NCI-H2107 (cell line): ENCODE measurements at places on chromosomes 13 and 19.

DNA sequence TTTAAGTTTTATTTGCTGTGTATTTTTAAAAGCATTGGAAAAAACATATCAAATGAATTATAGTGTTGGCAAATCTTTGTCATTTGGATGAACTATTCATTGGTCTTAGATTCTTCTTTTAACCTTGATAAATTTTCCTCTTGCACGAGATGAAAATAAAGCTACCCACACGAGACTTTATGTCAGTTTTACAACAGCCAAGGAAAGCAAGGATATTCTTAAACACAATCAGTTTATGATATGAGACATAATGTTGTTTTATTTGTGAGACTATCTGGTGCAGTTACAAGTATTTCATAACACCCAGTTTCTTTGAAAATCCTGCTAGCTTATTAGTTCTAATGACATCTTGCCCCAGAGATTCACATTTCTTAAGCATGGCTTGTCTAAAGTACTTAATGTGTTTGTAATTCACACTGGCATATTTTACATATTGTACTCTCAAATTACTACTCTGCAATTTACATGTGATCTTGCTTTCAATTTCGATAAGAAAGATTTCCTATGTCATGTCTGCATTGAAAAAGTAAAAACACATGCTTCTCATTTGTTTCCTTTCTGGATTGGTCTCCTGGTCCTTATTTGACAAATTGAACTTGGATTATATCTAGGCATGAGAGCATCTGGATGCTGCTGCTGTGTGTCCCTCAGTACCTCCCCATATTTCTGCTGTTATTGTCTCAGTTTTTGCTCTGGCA is 955.5 kb upstream of the PCDH9 start:
- DNase-seq, result no peak

- DNase-seq, result no peak
Observed at GRCh38 chr13:92251671-92252210, 853.3 kb downstream of the GPC5 start.

DNA sequence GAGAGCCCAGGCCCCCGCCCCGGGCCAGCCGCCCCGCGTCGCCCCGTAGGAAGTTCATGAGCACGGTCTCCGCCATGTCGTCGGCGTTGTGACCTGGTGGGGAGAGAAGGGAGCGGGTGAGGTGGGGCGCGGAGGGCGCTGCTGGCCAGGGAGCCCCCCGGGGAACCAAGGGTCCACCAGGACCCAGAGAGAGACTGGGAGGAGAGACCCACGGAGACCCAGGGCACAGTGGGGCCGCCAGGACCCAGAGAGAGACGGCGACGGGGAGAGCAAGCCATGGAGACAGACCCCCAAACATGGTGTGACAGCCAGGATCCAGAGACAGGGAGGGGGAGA is 9.2 kb downstream of the CTU1 start:
- no peak for DNase-seq

DNA sequence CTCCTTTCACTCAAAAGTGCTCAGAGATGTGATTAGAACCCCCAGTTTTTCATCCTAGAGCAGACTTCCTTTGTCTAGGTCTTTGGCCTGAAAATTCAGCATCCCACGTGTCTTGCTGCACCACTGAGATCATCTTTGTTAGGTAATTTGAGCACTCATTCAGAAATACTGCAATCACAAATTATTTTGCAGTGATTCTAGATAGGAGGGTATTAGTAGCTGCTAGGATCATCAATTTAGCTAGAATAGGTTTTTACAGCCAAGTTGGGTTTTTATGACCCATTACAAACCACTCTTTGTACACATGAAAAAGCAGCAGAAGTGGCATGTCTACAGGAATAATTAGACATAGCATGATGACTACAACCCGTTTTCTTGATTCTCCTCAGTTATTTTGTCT is 219.6 kb downstream of the GPC6 start:
- no peak for DNase-seq

- DNase-seq, result peak; percentile 67
Observed at GRCh38 chr19:10864538-10864899, 6.8 kb upstream of the CARM1 start.

- DNase-seq, result no peak
Observed at GRCh38 chr13:94269557-94269956, 209.9 kb downstream of the DCT start.

DNA sequence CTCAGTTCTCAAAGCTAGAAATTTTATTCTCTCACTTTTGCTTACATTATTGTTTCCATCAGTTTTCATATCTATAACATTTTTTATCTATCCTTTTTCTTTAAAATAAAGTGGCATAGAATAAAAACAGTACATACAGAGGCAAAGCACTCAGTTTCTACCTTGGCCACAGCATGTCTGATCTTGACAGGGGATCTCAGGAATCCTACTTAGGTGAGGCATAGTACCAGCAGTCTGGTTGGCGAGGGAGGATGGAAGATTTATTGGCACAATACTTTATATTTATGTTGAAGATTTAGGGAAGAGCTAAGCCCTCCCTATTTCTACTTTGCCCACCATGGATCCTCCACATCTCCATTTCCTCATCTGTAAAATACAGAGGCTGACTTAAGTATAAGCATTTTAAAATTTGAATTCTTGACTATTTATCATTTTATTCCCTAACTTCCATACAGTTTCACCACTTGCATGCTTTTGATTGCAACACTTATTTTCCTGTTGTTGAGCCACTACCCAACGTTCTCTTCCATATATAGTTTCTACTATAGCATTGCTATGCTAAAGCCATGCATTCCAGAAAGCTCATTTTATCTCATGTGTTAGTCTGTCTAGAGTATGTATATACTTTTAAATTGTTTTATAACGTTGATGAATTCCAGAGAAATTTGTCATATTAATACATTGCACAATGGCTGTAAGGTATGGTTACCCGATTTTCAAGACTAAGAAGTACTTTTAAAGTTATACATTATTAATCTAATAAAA is 506.7 kb downstream of the KCTD12 start:
- DNase-seq, result no peak

GRCh38 chr19:46999878-47000277 is 19.8 kb upstream of the NPAS1 start:
- DNase-seq, result no peak

DNA sequence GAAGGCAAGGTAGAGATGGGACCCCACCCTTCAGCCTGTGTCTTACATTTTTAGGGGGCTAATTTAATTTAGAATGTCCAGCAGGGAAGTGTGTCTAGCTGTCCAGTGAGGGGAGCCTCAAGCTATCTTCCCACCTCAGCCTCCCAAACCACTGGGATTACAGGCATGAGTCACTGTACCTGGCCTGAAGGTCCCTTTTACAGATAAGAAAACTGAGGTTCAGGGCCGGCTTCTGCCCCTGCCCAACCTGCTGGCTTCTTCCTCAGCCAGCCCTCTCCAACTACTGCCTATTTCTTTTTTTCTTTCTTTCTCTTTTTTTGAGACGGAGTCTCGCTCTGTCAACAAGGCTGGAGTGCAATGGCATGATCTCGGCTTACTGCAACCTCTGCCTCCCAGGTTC is 19.4 kb upstream of the HOMER3 start:
- DNase-seq, result no peak

GRCh38 chr13:109101550-109102144 is 472.2 kb downstream of the MYO16 start:
- DNase-seq, result no peak

- no peak for DNase-seq
Observed at GRCh38 chr13:42102961-42103865, 54.8 kb downstream of the DGKH start.

DNA sequence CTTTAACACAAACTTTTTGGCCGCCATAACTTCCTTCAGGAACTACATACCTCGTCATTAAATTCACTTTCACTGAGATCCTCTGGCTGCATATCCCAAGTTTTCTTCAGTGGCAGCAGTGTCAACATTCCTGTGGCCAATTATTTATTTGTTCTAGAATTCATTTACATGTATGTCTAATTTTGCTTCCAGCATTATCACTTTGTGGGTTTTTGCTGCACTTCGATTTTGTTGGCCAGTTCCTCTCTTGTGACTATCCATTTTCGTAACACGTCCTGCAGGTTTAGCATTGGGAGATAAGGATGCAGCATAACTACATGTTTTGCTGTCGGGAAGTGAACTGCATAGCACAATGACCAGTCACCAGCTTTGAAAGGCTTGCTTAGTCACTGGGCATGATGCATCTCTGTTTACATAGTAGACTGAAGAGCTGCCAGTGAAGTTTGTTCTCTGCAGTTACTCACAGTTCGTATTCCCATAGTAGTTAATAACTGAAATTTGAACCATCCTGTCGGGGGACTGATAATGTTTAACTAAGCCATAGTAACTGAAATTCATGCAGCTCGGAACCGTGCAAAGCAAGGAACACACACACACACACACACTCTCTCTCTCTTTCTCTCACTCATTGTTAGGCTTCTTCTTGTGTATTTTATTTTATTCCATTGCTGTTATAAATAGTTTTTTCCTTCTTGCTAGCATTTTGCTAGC is 28.3 kb downstream of the ZNF507 start:
- peak; percentile 28 for DNase-seq

DNA sequence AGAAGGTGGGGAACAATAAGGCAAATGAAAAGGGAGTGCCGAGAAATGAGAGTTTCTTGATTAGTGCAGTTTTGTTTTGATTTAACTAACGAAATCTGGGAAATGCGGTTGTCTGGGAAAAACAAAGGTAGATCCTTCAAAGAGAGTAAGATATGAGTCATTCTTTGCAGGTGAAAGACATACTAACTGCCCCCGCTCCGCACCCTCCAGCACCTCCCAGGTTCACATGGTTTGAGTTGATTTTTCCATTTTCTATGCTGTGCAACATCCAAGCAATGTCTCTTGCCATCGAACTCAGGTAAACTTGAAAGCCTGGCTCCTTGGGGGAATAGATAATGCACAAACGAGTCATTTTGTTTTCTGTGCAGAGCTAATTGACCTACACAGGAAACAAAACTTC is 84.1 kb upstream of the KLF12 start:
- DNase-seq, result no peak

GRCh38 chr19:48344892-48345291 is 18.8 kb downstream of the TMEM143 start:
- DNase-seq, result no peak

DNA sequence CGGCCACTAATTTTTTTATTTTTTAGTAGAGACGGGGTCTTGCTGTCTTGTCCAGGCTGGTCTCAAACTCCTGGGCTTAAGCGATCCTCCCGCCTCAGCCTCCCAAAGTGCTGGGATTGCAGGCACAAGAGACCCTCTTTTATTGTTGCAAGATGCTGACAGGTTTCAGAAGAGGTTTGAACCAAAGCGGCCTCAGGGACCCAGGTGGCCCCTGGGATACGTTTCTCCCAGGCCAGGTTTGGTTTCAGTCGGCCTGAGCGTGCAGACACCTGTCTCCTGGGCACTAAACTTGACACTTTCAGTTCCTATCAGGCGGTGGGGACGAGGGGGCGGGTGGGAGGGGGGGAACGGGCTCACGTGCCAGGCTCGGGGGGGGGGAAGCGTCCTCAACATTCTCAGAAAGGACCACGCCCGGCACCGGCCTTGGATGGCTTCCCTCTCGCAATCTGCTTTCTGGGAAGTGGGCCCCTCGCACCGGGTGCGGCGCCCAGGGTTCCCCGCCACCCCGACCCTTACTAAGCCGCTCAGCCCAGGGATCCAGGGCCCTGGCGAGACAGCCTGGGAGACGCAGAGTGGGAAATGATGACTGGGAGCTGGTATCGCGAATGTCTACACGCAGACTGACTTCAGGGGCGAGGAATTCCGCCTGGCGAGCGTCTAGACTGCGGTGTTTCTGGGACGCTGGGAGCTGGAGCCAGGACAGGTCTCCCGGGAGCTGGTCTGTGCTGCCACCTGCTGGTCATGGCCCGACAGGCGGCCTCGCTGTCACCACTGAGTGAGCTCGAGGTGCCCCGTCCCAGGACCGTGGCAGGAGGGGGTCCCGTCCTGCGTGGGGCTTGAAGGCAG is 91.6 kb downstream of the GNG7 start:
- DNase-seq, result no peak

DNA sequence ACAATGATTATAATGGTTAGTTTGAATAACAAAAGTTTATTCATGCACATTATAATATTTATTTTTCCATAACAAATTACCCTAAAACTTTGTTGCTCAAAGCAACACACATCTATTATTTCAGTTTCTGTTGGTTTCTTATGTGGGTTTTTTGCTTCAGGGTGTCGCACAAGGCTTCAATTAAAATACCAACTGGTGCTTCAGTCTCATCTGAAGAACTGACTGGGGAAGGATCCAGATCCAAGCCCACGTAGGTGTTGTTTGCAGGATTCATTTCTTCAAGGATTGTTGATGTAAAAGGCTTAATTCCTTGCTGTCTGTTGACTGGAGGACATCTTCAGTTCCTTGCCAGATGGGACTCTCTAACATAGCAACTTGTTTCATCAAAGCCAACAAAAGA is 747.2 kb upstream of the PCDH20 start:
- no peak for DNase-seq

DNA sequence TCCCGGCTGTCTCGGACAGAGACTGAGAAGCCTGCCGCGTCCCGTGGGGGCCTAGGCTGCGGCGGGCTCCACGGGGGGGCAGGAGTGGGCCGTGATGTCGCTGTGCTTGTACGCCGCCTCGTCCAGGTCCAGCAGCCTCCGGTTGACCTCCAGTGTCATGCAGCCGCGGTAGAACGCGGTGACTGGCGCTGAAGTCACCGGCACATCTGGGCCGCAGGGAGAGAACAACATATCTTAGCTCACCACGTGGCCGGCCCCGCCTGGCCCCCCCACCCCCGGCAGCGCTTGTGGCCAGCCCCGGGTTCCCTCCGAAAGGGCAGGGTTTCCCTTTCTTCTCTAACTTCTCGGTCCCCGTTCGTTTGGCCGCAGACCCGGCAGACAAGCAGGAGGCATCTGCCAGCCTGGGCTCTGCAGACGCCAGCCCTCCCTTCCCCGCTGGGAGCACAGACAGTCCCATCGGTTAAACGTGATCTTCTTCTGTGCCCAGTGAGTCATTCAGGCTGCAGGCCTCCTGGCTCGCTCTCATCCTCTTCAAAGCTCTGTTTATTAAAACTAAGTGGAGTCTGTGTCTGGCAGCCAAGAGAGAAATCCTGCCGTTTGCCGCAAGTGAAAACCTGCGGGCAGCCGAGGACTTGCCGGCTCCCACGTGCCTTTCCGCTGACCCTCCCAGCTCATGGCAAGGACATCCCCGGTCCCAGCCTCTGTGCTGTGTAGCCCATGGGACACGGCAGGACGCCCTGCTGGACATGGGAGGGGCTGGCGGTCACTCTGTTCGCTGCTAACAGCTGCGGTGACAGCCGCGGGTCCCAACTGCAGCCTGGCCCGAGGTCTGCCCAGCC is 42.8 kb downstream of the GAS6 start:
- peak; percentile 58 for DNase-seq

- DNase-seq, result no peak
Observed at GRCh38 chr13:27578121-27579030, 42.0 kb downstream of the LNX2 start.

- no peak for DNase-seq
Observed at GRCh38 chr19:51698296-51698695, 5.2 kb downstream of the SPACA6 start.

GRCh38 chr19:18014197-18014596 is 6.2 kb downstream of the ARRDC2 start:
- no peak for DNase-seq
